HL-60 (cell line): ENCODE measurements at places on chromosomes 12 and 14.

DNA sequence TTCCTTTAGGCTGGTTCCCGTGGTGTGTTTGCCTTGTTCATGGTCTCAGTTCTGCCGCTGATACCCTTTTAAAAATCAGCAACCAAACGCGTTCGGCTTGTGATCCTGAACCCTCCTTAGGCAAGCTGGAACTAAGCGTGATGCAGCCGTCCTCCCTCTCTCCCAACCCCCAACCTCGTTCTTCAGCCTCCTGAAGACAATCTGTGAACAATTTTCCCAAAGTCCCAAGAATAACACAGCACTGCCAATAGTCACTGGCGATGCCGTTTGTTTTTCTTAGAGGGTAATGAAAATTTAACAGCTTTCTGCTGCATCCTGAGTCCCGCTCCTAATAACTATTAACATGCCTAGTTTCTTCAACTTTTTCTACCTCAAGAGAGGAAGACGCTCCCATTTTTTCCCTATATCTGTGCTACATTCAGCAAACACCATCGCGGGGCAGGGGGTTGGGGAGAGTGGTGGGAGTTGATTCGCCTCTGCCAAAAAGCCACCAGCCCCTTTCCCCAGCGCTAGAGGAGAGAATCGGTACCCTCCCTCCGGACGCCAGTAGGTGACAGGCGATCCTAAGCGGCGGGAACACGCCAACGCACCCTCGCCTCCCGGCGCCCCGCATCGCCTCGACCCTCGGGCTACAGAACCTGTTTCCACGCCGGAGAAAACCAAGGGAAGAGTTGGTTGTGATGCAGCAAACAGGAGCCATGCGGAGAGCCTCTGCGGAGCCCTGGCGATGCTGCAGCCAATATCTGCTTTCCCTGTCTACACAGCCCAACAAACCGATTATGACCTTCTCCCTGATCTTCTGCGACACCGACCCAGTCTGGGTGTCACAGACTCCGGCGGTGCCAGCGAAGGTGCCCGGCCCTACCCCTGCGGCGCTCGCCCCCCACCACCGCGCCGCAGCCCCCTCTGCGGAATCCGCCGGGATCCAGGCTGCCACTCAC is 752 bp downstream of the PRICKLE1 start:
- DNase-seq, result peak; percentile 12

DNA sequence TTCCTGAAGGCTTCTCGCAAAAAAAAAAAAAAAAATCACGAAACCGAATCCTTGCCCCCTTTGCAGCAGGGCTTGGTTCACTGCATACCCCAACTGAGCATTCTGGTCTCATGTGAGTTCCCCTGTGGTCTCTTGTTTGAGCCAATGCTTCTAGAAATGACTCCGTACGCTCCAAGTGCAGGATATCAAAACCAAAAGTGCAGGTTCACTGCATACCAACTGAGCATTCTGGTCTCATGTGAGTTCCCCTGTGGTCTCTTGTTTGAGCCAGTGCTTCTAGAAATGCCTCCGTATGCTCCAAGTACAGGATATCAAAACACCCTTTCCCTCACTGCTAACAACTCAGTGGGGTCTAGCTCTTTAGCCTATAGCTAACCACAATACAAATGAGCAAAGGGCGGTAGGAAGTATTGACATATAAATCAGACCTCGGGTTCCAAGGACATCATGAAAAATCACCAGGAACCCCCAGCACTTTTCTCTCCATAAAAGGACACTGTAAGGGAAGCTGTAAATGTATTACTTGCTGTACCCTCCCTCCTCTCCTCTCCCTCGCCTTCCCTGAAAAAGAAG is 206.3 kb upstream of the NOS1 start:
- no peak for DNase-seq

GRCh38 chr12:101592921-101593320 is 1.9 kb upstream of the MYBPC1 start:
- no peak for DNase-seq

DNA sequence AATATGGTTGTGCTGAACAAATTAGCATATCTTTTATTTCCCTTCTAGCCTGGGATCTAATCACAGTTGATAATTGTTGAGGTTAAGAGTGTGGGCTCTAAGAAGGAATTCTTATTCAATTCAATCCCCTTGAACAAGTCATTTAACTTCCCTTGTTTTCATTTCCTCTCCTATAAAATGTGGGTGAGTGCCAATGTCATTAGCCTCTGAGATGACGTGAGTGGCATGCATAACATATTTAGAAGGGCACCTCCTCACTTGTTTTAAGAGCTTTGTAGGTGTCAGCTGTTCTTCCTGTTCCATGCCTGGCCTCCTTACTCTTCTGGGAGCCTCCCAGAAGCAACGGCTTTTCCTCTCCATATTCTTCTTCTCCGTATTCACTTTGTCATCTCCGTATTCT is 155.4 kb upstream of the NEDD1 start:
- DNase-seq, result no peak

DNA sequence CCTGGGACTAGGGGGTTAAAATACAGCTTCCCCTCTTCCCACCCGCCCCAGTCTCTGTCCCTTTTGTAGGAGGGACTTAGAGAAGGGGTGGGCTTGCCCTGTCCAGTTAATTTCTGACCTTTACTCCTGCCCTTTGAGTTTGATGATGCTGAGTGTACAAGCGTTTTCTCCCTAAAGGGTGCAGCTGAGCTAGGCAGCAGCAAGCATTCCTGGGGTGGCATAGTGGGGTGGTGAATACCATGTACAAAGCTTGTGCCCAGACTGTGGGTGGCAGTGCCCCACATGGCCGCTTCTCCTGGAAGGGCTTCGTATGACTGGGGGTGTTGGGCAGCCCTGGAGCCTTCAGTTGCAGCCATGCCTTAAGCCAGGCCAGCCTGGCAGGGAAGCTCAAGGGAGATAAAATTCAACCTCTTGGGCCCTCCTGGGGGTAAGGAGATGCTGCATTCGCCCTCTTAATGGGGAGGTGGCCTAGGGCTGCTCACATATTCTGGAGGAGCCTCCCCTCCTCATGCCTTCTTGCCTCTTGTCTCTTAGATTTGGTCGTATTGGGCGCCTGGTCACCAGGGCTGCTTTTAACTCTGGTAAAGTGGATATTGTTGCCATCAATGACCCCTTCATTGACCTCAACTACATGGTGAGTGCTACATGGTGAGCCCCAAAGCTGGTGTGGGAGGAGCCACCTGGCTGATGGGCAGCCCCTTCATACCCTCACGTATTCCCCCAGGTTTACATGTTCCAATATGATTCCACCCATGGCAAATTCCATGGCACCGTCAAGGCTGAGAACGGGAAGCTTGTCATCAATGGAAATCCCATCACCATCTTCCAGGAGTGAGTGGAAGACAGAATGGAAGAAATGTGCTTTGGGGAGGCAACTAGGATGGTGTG is 1.9 kb downstream of the GAPDH start:
- no peak for DNase-seq

- DNase-seq, result no peak
These were observed 112.4 kb upstream of the TMEM132D start for GRCh38 chr12:130016194-130016593.

DNA sequence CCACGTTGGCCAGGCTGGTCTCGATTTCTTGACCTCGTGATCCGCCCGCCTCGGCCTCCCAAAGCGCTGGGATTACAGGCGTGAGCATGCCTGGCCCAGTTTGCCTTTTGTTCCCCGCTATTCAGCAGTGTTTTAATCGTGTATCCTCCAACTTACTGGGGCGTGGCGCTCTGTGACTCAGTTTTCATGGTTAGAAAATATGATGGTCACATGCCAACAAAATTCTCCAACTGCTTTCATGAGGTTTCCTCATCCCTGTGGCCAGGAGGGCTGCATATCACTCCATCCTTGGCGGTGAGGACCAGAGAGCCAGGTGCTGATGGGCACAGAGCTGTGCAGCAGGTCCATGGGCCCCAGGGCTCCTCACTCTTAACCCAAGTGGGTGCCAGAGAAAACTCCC is 33.0 kb upstream of the PRMT8 start:
- DNase-seq, result no peak

DNA sequence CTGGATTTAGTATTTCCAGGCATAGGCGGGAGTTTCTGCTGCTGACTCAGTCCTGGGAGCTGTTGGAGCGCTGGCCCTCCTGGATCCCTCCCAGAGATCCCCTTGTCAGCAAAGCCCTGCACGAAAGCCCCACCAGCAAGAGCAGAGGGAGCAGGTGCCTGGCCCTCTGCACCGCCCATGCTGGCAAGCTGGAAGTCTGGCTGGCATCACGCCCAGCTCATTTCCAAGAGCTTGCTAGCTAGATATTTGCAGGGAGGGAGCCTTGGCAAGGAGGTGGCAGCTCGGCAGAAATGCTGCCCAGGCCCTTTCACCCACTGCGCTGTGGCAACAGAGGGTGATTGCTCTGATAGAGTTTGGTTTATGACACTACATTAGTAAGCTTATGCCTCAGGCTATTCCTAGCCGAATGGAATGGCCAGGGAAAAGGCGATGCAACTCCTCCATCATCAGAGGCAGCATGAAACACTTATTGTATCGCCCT is 193.9 kb downstream of the EMP1 start:
- no peak for DNase-seq

GRCh38 chr12:48050174-48050573 is 45.9 kb upstream of the COL2A1 start:
- DNase-seq, result no peak

GRCh38 chr12:95143621-95144205 is 70.3 kb upstream of the NR2C1 start:
- no peak for DNase-seq

DNA sequence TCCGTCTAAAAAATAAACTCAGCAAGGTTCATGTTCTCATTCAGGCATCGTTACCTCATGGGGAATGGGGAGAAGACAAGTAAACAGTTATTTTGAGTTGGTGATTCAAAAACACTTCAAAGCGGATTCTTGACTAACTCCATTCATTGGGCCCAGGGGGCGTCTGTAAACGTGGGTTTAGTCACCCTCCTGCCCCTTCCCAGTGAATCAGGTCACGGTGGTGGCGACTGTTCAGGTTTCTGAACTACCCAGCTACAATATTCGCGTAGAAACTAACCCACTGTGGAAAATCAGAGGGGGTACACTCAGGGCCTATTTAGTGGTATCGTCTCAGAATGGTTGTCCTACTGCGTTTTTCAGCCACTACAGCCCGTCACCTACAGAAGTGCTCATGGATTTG is 15.2 kb downstream of the OR6S1 start:
- DNase-seq, result no peak

GRCh38 chr14:36513451-36514277 is 6.4 kb downstream of the NKX2-1 start:
- DNase-seq, result no peak

GRCh38 chr12:52831251-52831650 is 2.9 kb downstream of the KRT79 start:
- DNase-seq, result no peak

- no peak for DNase-seq
These were observed 238.0 kb downstream of the CHST11 start for GRCh38 chr12:104694711-104695110.

DNA sequence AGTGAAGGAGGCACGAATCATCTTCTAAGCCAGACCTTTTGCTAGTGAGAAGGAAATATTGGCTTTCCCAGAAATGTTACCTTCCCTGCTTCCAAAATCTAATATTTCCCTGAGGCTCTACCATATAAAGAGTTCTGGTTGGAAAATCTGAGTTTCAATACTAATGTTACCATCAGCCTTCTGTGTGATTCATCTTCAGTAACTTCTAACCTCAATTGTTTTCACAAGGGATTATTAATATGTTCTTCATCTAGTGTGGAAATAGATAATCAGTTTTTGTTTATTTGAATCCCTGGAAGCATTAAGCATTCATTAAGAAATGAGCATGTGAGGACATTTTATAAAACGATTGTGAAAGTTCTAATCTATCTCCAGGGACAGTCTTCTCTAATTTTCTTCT is 720.9 kb downstream of the AACS start:
- DNase-seq, result no peak

- no peak for DNase-seq
These were observed 1.8 kb downstream of the B3GNT4 start for GRCh38 chr12:122205053-122205925.

DNA sequence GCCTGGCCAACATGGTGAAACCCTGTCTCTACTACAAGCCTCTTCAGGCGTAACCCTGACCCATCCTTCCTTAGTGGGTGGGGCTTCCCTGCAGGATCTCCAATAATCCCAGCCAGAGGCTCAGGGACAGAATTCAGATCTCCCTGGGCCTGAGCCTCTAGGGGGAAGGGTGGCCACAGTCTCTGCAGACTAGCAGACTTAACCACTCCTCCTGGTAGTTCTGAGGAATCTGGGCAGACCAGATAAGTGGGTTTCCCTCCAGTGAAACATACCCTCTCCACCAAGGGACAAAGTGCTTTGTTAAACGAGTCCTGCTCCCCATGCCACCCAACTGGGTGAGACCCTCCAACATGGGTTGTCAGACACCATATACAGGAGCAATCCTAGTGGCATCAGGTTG is 36.6 kb upstream of the TRIM9 start:
- DNase-seq, result no peak

- DNase-seq, result no peak
These were observed 50.6 kb downstream of the SMUG1 start for GRCh38 chr12:54138219-54138618.

GRCh38 chr12:65948320-65949008 is 124.2 kb downstream of the HMGA2 start:
- DNase-seq, result no peak

DNA sequence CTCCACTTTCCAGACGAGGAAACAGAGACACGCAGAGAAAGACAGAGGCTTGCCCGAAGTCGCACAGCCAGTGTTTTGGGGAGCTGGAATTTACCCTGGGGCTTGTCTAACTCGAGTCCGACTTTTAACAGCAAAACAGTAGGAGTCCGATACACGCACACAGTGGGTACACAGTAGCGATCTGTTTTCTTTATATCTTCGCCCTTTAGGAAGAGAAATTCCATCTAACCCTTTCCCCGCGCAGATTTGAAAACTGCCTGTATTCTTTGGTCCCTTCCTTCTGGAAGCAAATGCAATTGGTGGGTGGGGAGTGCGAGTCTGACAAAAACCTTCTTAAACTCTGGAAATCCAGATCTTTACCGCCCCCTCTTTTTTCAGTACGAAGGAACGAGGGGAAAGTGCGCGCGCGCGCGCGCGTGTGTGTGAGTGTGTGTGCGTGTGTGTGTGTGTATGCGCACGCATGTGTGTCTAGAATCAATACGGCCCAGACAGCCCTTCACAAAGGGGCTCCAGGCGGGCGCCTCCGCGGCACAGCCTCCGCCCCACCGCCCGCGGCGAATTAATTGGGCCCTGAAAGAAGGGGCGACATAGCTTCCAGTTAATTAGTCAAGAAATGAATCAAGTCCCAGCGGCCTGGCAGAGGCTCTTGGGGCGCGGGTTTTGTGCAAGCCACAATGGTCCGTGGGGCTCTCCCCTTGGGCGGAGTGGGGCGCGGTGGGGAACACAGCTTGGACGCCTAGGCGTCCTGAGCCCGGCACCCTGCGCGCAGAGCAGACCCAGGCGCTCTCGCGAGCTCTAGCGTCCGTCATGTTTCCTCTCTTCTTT is 14.0 kb upstream of the TBX3 start:
- DNase-seq, result no peak

DNA sequence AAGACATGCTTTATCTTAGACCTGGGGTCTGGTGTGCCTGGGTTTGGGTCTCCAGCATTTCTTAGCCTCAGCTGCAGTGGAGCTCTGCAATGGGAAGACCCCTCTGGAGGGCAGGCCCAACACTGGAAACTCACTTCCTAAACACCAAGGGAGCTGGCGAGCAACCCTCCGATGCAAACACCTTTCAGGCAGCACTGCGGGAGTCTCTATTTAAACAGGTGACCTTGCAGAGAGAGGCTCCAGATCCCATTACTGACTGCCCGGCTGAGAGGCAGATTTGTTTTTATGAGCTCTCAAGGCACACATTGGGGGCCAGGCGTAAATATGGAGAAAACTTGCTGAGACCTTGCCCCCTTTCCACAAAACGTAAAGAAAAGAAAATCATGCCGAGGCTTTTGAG is 195.5 kb downstream of the PAX9 start:
- no peak for DNase-seq
